ENCODE measurements at places on chromosomes 4 and X.

DNA sequence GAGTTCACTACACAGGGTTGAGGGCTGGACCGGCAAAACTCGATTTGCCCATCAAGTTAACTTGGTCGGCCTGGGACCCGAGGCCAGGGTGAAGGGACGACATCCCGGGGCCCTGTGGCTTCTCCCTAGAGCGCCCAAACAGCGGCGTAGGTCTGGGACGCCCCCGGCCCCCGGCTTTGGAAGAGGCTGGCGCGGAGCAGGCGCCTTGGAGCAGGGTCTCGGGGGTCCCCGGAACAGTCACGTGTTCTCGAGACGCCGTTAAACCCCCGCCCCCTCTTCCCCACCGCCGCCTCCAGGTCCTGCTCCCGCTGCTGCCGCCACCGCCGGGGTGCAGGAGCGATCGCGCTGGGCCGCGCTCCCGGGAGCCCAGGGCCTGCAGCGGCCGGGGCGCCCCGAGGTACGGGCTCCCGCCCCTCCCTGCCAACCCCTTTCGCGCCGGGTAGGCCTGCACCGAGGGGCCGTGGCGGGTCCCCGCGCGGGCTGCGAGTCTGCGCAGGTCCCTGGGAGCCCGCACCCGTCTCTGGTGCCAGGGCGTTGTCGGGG, at the start of gene NPY5R:
Gene NPY5R, plus strand, starts transcription at position 289 of the 543 bp plus-strand sequence. CDS start 6,382 bp downstream, outside the sequence.
- no peak for DNase-seq

DNA sequence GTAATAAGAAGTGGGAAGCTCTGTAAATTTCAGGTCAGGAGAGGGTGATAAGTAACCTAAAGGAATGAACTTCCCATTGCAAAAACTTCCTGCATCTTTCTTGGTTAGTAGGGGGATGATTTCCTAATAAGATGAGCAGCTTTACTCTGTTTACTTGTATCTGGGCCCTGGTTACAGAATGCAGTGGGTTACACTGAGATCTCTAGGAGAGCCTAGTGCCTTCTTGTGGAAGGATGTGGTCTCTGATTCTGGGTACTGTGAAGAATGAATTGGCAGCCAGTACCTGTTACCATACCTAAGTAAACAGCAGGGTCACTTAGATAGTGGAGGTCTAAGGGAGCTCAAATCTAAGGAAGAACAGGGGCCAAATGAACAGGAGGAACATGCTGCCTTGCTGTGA, 320.6 kb downstream of the ARHGAP10 start:
- DNase-seq = no peak

- no peak for DNase-seq
Observed at GRCh38 chrX:43646800-43647199, 9.3 kb upstream of the MAOA start.

DNA sequence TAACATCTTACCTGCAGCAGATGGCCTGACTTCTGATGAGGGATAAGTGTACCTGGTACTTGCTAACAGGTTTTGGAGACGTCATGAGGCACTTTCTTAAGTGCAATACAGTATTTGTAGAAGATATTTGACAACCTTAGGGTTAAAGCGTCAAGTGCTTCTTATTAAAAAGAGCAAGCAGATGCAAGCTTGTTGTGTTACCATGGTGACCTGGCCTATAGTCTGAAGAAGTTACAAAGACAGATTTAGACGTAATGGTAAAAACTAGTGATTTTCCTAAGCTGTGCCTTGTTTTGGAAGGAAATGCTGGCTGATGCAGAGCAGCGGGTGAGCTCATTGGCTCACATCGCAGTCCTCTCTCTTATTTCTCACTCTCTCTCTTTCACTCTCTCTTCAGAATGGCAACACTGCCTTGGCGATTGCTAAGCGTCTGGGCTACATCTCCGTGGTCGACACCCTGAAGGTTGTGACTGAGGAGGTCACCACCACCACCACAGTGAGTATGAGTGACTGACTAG, 243.6 kb downstream of the ANK2 start:
- DNase-seq = no peak

GRCh38 chr4:14182148-14182547, 554.6 kb upstream of the BOD1L1 start:
- DNase-seq = no peak

GRCh38 chr4:43992552-43992951, 456.1 kb downstream of the KCTD8 start:
- no peak for DNase-seq

- DNase-seq = no peak
Observed at GRCh38 chr4:53943345-53944085, 120.9 kb downstream of the CHIC2 start.

DNA sequence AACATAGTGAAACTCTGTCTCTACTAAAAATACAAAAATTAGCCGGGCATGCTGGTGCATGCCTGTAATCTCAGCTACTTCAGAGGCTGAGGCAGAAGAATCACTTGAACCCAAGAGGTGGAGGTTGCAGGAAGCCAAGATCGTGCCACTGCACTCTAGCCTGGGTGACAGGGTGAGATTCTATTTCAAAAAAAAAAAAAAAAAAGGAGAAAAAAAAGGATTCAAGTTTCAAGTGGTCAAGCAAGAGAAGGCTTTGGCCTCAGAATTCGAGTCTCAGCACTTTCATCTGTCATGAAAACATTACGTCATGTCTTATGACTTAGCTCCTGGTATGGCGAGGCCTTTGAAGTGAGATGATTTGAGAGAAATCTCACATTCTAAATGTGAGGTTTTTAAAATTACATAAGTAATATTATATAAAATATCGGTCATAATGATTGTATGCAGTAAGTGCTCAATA, 21.2 kb upstream of the DHRSX start:
- DNase-seq = no peak

GRCh38 chr4:187183346-187183745, 459.7 kb upstream of the FAT1 start:
- DNase-seq = no peak

GRCh38 chrX:153969904-153970356, 1.7 kb downstream of the HCFC1 start:
- DNase-seq = no peak

GRCh38 chr4:76275486-76276124, 24.1 kb downstream of the FAM47E start:
- no peak for DNase-seq

DNA sequence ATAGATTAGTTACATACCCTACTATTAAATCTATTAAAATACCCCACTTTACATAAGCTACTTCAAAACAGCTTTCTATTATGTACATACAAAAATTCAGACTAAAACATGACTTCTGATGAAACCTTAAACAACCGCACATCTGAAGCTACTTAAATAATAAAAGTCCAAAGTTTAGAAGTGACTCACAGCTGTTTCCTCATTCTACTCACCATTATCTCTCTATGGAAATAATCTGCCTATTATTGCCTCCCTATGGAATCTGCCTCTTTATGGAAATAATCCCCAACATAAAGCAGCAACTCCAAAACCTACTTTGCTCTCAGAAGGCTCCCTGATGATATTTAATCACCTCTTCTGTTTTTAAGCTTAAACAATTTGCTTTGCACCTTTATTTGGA, 15.7 kb upstream of the BANK1 start:
- DNase-seq = no peak

DNA sequence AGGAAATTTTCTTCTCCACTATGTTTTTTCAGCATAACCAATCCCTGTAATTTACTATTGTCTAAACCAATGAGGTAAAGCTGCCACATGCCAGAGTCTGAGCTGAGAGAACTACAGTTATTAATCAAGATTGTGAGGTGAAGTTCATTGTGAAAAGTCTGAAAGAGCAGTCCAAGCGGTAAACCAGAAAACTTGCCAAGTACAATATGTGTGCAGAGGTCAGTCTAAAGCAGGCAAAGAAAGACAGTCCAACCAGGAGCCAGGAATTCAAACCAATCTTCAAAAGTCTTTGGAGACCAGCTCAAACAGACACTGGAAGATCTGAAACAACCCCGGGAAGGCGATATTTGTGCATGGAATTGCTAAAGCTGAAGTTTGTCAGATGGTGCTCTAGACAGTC, 229.1 kb upstream of the POU3F4 start:
- no peak for DNase-seq

DNA sequence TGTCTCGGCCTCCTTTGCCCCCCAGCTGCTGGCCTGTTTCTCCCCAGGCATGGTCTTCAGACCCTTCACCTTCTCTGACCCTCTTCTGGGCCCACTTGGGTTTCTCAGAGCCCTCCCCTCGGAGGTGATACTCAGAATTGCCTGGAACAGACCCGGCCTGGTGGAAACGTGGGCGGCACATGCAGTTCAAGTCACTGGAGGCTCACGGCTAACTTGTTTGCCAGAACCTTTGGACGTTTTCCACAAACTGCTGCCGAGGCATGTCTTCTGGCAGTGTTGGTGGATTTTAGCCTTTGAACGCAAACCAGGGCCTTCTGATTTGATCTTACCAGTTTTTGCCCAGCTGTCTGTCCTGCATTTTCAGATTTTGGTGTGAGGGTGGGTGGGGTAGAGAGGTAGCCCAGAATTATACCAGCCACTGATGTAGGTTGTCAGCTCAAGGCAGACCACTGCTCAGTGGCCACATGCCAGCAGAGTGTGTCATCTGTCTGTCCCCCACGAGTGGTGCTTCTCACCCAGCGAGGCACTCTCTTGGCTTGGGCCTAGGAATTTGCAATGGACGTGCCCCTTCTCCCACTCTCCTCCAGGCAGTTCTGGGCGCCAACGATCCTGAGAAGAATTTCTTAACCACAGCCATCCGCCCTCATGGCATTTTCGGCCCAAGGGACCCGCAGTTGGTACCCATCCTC, 32.5 kb upstream of the ZNF185 start:
- no peak for DNase-seq

DNA sequence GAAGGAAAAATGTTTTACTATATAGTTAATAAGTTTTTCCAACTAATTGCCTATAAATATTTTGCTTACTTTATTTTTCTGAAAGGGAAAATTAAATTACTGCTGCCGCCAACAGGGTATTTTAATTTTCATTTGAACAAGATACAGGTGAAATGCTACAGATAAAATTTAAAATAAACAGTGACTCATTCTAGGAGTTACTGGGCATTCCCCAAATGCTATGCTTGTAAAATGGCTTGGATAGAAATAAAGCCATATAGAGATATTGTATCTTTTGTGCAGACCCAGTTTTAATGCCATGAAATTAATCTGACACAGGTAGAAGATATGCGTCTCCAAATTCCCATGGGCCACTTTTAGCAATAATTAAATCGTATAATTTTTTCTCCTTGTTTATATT, 144.5 kb downstream of the NAP1L3 start:
- DNase-seq = no peak

GRCh38 chr4:101973361-101973760, 182.8 kb downstream of the BANK1 start:
- no peak for DNase-seq

DNA sequence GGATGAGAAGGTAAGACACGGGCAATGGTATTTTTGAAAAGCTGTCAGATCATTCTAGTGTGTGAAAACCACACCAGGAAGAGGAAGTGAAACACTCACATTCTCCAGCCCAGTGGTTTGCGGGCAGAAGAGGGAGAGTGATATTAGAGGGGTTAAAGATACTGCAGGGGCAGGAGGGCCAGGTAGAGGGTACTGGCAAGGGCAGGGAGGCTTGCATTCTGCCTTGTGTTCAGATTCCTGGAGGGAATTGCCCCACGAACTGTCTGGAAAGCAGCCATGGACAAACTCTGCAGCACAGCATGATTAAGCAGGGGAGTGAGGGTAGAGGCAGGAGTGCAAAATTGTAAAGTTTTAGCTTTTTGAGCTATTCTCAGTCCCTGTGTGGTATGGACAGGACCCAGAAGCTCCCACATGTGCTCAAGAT, 30.9 kb downstream of the NIPAL1 start:
- DNase-seq = peak; percentile 76

GRCh38 chr4:157689476-157689875, 468.9 kb downstream of the GRIA2 start:
- no peak for DNase-seq

GRCh38 chr4:99832321-99832720, 15.7 kb downstream of the DAPP1 start:
- no peak for DNase-seq

GRCh38 chr4:5892323-5893003, 423 bp downstream of the CRMP1 start:
- DNase-seq = no peak

DNA sequence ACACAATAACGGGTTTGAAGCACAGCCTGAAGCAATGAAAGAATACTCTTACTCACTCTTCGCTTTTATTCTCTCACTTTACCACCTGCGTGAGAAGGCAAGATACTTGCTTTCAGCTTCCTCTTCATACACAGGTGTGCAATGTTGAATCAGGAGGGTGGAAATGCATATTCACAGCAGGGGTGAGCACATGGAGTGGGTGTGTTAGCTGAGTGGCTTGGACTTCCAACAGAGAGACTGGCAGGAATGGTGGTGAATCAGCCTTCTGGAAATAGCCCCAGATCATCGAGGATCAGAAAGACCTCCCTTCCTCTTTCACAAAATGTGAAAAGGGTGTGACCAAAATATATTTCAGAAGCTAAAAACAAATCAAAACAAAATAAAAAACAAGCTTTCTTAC, 521.2 kb downstream of the STIM2 start:
- DNase-seq = no peak

DNA sequence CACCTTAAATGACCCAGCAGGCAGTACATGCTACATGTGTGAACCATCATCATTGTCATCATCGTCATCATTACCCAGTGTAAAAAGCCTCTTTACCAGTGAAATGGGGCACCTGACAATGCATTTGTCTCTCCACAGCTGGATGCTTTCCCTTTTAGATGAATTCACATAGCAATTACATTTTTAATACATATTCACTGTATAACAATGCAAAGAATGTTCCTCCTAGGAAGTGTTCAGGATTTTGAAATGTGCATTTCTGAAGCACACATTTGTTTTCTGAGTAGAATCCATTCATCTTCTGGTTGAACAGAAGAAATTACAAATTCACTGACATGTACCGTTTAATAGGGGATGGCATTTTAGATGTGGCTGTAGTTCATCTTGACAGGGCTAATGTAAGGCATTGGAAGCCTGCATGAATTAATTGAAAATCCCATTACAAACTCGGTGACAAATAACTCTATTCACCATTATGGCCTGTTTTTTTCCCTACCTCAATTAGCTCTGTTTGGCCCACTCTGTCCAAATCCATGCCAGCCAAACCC, 111.1 kb downstream of the SH3RF1 start:
- DNase-seq = no peak

DNA sequence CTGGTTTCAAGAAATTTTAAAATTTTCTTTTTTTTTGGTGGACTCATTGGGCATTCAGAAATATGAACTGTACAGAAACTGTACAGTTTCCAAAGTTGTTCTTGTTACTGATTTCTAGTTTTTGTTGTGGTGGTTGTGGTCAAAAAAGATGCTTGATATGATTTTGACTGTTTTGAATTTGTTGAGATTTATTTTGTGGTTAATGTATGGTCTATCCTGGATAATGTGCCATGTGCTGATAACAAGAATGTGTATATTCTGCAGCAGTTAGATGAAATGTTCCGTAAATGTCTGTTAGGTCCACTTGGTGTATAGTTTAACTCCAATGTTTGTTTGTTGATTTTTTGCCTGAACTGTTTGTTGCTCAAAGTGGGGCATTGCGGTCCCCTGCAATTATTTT, 127.6 kb upstream of the NUDT6 start:
- DNase-seq = no peak

GRCh38 chr4:158176108-158176507, 3.3 kb upstream of the GASK1B start:
- no peak for DNase-seq

- DNase-seq = no peak
Observed at GRCh38 chr4:56786955-56787354, 34.5 kb downstream of the SPINK2 start.

Measured in stimulated activated CD4-positive, alpha-beta T cell treated with anti-CD3 and anti-CD28 coated beads, Interleukin-2, amount 100 ng/mL, for 24 hours (primary cell).